ENCODE measurements at places on chromosomes 4 and X.
A peak's percentile ranks its signal among the peaks of the same experiment; 100 is the strongest.

GRCh38 chrX:18390941-18391538, 34.4 kb upstream of the CDKL5 start:
- DNase-seq, result peak; percentile 69

DNA sequence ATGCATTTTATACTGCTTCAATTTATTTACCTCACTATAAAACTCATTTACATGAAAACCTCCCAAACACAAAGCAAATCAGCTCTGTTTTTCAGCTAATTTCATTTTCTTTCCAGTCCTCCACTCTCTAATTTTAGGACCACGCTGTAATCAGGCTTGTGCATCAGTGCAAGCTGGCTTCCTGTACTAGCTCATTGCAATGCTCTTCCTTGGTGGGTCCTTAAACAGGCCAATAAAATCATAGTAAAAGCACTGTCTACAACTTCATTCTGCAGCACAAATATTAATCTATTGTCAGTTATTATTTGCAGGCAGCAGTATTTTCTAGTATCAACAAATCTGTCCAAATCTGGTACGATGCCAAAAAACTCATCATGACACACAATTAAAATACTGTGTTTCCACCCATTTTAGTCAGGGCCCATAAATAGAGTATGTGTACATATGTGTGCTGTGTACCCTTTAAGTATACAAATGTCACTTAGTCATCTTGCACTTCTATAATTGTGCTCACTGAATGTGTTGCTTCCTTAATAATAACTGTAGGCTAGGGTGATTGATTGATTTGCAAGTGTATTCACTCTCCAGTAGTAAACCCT, 178.2 kb upstream of the HCCS start:
- no peak for DNase-seq

- DNase-seq, result no peak
These were observed 310.8 kb upstream of the BOD1L1 start for GRCh38 chr4:13938299-13938698.

GRCh38 chr4:25080571-25080970, 49.8 kb upstream of the LGI2 start:
- DNase-seq, result no peak

GRCh38 chr4:11456401-11456800, 27.7 kb upstream of the HS3ST1 start:
- no peak for DNase-seq

DNA sequence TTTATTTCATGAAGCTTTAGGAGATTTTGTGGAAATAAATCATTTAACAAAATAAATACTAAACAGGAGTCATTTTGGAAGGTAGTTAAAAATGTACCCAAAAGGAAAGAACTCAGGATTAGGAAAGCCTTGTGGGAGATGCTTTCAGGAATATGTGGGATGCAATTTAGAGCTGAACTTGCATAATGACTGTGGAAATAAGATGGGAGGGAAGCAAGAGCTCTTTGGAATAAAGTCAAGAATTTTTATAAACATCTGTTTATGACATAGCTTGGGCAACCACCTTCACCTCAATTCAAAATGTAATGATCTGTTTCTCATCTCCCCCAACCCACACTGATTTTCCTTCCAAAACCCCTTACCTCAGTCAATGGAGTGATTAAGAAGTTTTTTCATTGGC, 623.8 kb downstream of the FAT4 start:
- no peak for DNase-seq

- no peak for DNase-seq
These were observed 149.6 kb upstream of the MAMLD1 start for GRCh38 chrX:150213481-150214030.

GRCh38 chrX:132821974-132822633, 136.3 kb downstream of the HS6ST2 start:
- DNase-seq, result no peak

GRCh38 chr4:1253831-1254230, 4.9 kb upstream of the CTBP1 start:
- DNase-seq, result no peak

DNA sequence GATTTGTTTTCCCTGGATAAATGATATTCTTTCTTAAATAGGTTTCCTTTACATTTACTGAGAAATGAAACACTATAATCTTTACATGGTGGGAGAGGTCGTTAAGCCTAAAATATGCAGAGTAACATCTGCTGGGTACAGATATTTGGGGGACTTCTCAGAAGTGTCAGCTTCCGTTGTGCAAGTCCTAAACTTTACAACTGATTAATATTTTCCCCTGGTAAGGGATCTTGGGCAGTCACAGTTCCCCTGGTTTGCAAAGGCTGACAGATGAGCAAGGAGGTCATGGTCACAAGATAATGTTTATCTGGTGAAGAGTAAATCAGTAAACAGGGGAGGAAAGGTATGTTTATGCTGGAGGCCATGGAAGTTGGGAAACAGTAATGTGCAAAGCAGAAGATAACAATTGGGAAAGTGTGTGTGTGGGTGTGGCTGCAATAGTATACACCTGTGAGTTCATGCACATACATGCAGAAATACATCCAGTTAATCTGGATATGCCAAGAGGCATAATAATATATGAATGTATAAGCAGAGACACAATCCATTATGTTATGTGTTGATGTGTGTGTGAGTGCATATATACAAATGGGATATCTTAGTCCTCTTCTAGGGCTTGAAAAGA, 508.2 kb upstream of the FAM241A start:
- no peak for DNase-seq

GRCh38 chrX:151982222-151982621, 7.7 kb upstream of the GABRE start:
- DNase-seq, result no peak

DNA sequence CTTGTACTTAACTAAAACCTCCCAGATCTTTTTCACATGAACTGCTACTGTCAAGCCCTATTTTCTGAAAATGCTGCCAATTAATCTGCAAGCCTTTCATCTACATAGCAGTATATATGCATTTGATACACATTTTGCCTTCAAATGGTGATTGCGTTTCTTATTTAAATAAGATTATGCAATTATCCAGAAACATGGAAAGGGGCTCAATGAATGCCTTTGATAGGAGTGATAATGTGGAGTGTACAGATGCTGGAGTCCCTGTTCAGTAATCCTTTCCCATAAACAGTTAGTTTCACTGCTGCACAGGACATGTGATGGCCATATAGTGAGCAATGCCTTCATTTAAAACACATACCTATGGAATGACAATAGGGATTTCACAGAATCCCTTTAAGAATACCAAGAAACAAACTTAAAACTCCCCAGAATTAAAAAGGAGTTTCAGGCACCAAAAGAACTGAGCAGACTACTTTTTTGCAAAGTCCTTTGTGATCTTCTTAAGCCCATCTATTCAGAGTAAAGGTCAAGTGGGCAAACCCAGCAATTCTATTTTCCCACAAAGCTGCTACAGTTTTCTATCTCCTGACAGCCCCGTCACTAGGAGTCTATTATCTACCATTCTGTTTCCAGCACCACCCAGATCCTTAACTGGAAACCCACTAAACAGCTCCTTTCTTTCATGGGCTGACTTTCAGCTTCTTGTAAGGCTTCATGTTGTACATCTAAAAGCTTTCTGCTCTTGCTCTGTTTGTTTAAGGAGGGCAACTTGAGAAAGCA, 120.3 kb downstream of the UNC5C start:
- no peak for DNase-seq

DNA sequence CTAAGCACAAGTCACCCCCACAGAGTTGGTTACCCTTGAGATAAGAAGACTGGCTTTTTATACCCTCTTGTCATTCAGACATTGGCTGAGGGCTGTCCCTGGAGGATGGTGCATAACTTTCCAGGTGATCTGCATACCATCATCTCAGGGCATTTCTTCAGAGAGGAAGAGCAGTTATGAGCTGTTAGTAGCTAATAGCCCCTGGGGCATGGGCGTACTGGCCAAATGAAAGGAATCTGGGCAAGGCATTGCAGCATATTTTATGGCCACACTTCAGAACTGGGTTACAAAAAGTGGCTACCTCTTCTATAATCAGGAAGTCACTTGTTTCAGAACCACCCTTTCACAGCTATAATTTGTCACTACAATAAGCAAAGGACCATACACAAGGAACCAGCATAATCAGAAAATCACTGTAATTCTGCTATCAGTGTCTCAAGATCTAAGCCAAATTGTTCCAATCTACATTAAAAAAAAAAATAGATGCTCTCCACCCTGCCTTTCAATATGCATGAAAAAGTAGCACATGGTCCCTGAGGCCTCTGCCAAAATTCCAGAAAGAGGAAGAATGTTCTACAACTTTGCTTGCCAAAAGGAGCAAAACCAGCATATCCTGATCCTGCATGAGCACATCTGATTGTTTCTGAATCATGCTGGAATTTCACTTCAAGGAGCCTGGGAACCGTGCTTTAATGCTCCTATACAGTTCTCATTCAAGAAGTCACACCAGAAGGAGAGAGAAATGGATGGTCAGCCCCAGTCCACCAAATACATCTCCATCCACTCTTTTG, 92.0 kb downstream of the TMEM144 start:
- DNase-seq, result no peak

- DNase-seq, result no peak
These were observed 22.4 kb downstream of the RAB40AL start for GRCh38 chrX:102959471-102959870.

DNA sequence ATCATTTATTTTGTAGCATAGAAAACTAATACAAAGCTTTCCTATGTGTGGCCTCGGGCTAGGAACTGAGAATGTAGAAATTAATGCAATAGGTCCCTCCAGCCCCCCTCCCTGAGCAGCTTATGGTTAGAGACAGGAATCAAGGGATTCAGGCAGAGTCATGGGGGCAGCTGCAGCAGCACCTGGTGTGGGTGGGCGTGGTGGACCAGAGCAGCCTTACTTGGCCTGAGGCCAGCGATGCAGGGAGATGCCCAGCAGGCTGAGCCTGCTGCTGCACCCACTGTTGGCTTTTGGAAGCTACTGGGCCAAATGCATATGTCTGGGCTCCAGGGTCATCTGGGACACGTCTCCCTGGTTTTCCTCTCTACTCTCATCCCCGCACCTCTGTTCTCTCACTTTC, 74.0 kb downstream of the STK32B start:
- DNase-seq, result no peak

- peak; percentile 6 for DNase-seq
These were observed at the start of gene RNF128 for GRCh38 chrX:106726485-106727437. TSS of gene RNF128 (plus strand) at chrX:106726701. CDS start at chrX:106726914, 213 bp downstream.

DNA sequence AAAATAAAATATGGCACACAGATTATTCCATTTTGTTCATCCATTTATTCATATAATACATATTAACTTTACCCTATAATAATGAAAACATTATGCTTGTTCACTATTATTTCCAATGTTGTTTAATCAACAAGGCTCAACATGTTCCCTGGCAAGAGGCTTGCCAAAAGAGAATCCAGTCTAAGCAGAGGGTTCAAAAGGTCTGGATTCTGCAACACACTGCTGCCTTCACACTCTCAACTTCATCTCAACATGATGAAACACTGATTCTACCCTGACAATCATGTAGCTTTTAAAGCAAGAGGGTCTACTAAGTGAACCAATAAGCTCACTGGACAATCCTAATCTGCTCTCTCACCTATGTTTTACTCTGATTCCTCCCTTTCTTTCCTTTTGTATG, 101.1 kb downstream of the MID1 start:
- no peak for DNase-seq

DNA sequence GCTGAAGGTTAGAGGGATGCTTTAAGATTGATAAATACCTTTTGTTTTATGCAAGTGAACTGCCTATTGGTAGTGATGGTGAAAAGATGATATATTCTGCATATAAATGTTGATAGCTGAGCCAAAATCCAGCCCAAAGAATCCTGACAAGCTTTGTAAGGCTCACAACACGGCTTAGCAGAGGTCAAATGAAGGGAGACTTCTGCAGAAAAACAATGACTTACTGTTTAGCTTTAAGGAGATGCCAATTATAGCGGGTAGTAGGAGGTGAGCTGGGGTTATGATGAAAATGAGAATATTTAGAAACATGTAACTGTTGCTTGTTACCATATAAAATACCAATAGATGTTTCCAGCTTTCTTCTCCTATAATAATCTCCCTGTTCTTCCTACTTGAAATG, 97.1 kb downstream of the AFF1 start:
- no peak for DNase-seq

DNA sequence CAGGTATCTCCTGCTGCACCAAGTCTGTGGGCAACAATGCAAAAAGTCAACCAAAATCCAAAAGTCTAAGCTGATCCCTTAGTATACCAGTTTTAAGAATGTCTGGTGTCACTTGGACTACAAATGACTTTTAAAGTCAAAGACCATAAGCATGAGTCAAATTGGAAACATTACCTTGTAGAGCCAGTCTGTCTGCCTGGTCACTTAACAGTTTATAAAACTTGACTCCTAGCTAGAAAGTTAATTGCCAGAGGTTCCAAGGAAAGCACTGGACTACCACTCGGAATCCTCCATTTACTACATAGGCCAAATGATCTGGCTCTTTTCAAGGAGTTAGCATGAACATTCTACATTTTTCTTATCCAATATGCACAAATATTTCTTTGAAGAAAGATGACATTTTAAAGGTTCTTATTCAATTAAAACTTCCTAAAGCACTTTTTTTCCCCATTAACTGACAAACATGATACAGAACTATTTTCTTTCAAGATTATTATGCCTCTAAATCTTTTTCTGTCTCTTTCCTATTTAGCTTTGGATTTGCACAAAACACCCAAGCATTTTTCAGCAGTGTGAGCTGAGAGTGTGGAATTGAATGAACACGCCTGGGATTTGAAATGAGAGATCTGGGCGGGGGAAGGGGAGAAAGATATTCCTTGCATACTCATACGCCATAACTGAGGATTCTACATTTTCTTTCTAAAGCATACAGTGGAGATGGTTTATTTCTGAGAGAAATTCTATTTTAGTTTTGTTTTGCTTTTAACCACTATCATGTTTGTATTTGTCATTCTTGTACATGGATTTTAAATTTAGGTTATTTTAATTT, 188.4 kb downstream of the SHROOM3 start:
- DNase-seq, result no peak

DNA sequence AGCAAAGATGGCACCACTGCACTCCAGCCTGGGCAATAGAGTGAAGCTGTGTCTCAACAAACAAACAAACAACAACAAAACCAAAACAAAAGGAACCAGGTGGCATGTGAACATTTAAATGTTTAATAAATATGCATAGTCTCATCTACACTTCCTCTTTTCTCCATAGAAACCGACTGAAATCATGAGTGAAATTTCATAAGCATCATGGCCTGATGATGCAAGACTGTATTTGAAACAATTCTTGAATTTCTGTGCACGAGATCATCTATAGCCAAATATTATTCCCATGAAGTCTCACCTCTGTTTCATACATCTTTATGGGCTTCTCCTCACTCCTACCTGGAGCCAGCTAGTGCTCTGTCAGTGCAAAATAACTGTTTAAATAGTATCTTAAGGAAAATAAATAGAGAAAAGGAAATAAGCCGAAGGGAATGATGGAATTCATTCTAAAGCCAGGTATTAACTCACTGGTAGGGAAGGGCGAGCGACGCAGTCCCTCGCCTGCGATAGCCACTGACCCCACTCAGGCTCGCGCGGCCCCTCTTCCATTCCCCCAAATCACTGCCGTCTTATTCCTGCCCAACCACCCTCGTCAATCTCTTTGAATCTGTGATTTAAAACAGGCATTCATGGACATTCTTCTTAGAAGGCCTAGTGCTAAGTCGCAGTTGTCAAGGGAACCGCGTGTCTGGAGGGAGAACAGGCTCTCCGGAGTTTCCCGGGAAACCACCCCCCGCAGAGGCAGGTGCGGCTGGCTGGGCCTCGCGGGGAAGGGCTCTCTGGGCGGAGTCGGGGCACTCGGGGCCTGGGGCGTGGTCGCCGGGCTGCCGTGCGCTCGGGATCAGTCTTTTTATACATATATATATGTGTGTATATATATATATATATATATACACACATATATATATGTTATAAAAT, 52.4 kb upstream of the TRIM2 start:
- peak; percentile 80 for DNase-seq

Measured in suppressor macrophage treated with lipopolysaccharide for 4 hours (primary cell).